NCI-H1930 (cell line): ENCODE measurements at places on chromosomes 3 and 15.

- DNase-seq: no peak
These were observed 115.7 kb upstream of the P2RY1 start for GRCh38 chr3:152719264-152719663.

GRCh38 chr15:95770196-95770595 lies 560.3 kb upstream of the NR2F2 start:
- DNase-seq: no peak

GRCh38 chr3:160804762-160805161 lies 48.7 kb downstream of the PPM1L start:
- DNase-seq: no peak

DNA sequence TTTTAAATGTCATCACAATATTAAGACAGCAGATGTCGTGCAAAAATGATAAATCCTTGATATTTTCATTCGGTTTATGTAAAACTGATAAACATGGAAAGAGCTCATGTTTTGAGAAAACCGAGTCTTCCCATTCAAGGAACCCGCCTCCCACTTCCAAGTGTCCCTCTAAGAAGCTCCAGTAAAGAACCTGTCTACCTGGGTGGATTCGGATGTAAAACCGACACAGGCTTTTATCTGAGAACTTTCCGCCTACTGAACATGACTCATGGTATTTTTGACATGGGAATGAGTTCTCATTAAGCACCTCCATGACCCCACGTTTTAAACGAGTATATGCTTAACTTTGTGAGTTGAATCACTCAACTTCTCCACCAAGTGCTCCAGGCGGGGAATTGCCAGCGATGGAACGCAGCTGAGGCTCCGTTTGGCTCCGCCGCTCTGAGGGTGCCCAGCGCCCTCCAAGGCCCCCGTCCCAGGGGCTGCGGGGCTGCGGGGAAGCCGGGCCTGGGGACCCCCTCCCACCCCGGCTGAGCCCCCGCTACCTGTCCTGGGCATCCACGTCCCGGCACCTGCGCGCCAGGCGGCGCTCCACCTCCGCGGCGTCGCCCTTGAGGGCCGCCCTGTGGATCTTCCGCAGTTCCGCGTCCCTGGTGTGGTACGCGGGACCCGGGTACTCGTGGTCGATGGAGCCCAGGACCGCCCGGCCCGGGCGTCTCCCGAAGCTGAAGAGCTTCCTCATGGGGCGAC lies 119.9 kb downstream of the LMLN start:
- DNase-seq: peak; percentile 64

- no peak for DNase-seq
These were observed 593.9 kb downstream of the PYDC2 start for GRCh38 chr3:192054881-192055280.

- no peak for DNase-seq
These were observed 11.1 kb downstream of the UACA start for GRCh38 chr15:70752193-70752635.

GRCh38 chr3:6821411-6821810 lies 39.5 kb upstream of the GRM7 start:
- no peak for DNase-seq

DNA sequence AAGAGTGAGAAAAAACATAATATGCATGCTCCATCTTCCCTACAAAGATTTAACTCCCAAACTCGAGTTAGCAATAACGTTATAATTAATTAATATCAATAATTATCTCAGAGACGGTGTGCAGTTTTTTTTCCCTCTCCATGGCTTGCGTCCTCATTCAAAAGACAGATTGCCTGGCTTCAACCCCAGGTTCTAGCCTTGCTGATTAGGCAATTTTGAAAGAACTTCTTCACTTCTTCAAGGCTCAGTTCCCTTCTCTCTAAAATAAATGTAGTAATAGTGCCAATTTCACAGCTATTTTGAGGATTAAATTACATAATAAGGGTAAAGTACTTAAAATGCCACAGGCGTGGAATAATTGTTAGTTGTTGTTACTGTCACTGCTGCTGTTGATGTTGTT lies 876.1 kb upstream of the GBE1 start:
- no peak for DNase-seq

DNA sequence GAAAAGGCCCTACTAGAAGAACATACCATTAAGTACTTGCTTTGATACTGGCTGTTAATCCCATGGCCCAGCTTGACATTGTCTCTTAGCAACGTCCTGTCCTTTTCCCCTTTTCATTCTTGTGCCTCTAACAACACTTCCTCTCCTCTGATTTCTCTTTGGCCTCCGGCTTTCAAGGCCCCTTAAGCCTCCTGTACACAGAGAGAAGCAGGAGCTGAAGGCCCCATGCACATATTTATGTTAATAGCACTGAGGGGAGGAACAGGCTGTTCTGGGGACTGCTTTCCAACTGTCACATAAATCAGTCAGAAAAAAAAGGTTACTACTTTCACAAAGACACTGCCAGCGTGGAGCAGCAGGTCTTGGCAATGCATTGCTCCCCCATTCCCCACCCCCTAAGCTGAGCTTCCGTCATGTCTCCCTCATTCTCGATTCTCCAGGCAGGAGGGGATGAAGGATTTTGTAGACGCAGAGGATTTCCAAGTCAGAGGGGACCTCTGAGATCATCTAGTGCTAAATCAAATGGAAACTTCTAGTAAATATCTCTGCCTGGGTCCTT lies 257.4 kb upstream of the ADAMTS9 start:
- DNase-seq: no peak

GRCh38 chr3:131762981-131763564 lies 260.3 kb upstream of the MRPL3 start:
- DNase-seq: no peak

- no peak for DNase-seq
These were observed 135.7 kb downstream of the LRIG1 start for GRCh38 chr3:66365080-66365479.

- DNase-seq: no peak
These were observed 56.5 kb upstream of the PDZRN3 start for GRCh38 chr3:73681198-73681597.

DNA sequence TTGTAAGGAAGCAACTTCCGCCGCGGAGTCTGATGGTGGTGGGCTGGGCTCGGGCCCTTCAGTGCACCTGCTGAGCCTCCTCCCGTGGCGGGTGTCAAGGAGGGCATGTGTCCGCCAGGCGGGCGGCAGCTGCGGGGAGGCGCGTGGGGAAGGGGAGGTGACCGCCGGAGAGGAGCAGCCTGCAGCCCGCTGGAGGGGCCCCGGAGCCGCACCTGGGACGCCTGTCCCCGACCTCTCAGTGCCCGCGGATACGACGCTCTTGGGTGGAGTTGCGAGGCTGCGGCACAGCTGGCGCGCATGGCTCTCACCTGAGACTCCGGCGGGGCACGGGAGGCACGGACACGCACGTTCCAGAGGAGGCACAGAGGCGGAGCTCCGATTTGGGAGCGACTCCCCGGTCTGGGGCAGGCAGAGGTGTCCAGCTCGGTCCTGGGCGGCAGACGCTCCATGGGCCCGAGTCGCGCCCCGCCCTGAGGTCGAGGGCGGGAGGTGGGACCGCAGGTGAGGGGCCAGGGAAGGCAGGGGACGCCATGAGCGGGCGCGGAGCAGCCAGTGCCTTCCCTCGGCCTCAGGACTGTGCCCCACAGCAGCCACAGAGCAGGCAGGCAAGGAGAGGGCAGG lies 50.2 kb upstream of the PRR20G start:
- DNase-seq: no peak

DNA sequence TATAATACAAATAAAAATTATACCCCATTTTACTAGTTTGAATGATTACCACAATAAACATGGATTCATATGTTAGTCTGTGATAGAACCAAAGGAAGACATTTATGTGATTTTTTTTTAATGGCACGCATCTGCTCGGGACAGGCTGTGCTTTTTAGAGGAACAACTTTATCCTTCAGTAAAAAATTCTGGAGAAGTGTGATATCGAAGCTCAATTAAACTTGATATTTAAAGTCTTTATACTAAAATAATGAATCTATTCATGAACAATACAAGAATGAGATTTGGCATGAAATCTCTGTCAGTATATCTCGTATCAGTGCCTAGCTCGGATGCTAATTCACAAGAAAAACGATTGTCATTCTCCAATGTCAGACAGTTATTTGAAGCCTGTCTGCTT lies 230.8 kb upstream of the ZNF717 start:
- no peak for DNase-seq

- DNase-seq: no peak
These were observed 506.5 kb downstream of the MAGI1 start for GRCh38 chr3:65532215-65532614.

DNA sequence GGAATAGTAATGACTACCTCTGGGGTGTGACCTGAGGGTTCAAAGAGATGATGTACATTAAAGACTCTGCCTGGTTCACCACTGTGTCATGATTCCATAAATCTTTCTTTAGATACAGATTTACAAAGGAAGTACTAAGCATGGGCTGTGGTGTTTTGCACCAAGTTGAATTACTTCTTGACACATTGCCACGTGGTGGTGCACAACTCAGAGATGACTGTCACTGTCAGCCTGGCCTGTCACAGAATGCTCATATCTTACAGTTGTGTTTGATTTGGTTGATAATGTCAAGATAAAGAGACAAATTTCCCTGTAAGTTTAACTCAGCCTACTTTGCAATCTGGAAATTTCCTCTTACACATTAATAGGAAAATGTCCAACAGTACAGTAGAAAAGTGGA lies 3.2 kb downstream of the CTDSPL start:
- DNase-seq: no peak

- DNase-seq: no peak
These were observed 486.8 kb upstream of the CNTN4 start for GRCh38 chr3:1611824-1612223.

DNA sequence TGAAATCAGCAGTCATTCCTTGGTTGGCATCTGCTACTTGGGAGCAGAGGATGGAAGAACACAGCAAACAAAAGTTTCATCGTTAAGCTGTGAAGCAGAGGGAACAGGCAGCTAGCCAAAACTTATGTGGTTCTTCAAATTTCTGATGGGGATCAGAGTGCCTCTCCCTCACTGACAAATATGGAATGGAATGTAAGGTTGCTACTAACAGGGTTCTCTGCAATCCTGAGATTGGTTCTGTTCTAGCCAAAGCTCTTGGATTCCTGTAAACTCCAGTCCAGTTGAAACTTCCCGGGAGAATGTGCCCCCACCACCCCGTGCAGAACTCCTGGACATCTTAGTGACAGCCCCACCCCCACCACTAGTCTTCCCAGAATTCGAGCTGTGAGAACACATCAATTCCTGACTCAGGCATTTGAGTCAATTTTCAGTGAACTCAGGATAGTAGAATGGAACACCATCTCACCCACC lies 55.9 kb upstream of the PHLDB2 start:
- no peak for DNase-seq

- DNase-seq: no peak
These were observed 78.1 kb downstream of the ATP10A start for GRCh38 chr15:25784876-25785640.

DNA sequence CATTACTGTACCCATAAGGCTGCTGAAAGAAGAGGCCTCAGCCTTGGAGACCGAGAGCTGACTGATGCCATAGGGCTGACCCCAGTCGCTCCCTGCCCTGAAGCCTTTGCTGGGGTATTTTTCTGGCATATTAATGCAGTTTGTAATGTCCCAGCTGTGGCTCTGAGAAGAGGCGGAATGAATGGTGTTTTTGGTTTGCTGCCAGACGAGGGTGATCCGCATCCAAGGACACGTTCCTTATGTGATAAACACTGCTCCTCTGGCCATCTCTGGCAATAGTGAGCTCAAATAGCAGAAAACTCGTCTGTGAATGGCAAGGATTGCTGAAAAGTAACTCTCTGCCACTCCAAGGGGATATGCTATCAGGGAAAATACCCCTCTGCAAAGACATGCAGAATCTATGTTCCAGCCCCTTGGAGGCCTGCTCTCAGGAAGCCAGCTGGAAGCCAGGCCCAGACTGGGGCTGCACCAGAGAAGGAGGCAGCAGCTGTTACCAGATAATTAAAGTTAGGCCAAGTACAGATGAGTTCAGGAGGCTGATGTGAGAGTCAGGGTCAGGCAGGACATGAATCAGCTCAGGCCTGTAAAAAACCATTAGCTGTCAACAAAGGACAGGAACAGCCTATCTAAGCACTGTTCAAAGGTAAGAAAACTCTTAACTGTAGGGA lies 28.9 kb upstream of the KLHL6 start:
- DNase-seq: no peak

DNA sequence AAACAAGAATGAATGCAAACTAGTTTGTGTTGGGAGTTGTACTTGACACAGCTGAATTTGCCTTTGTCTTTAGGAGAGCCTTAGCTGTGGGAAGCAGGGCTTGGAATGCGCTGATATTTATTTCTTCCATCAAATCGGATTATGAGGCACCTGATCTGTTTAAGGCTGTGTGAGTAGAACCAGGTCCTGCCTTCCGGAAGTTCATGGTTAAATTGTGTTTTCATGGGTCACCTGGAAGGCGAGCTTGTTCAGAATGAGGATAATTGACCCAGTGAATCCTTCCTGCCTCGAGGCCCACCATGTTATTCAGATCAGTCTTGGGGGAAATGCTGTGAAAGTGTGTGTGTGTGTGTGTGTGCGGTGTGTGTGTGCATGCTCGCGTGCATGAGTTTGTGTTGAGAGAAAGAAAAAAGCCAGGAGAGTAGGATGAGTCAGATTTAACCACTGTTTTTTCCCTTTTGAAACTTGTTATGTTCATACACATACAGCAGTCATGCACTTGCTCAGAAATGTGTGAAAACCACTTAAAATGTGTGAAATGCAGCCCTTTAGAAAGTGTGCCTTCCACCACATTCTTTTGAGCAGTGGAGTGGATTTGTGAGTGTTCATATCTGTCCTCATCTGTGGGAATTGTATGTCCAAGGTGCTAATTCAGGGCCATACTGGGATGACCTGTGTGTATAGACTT lies 36.7 kb downstream of the SMAD3 start:
- no peak for DNase-seq

- DNase-seq: no peak
These were observed 217.3 kb downstream of the TP63 start for GRCh38 chr3:189848395-189849040.

- peak; percentile 50 for DNase-seq
These were observed 646.0 kb downstream of the TUSC7 start for GRCh38 chr3:117355566-117355965.

GRCh38 chr3:69504232-69504631 lies 118.3 kb upstream of the FRMD4B start:
- DNase-seq: no peak

GRCh38 chr3:194933465-194933864 lies 247.8 kb downstream of the FAM43A start:
- no peak for DNase-seq

DNA sequence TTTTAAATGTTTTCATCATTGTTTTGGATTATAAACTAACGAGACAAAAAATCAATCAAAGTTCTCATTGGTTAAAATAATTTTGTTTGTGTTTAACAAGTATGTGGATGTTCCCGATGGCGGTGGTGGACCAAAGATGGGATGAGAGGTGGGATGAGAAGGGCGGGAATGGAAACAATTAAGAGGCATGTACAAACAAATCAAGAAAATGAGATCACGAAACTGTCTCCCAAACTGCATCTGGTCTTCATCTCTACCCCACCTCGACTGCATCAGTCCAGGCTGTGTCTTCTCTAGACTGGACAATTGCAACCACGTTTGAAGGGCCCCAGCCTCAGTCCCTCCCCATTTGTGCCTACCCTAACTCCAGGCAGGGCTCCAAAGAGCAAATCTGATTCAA lies 56.1 kb downstream of the SLC12A8 start:
- no peak for DNase-seq
